ENCODE measurements at places on chromosomes 6 and 20. TPM values are rescaled to one million over a fixed set of nuclear protein-coding genes. Genes with fewer than 3 reads are reported as not detected.

Gene BTN1A1
- total RNA-seq = under 0.01 TPM

Gene TFAP2D
- total RNA-seq = not detected

Gene DEFB132
- not detected for total RNA-seq

Gene XKR7
- under 0.01 TPM for total RNA-seq

Gene TREML2
- not detected for total RNA-seq

Gene QKI
- 127 TPM for total RNA-seq

Gene CLPSL1
- total RNA-seq = not detected

Gene HCK
- not detected for total RNA-seq

Gene TAAR8
- not detected for total RNA-seq

Gene ZNF341
- total RNA-seq = 1.1 TPM

Gene MYBL2
- total RNA-seq = 20.1 TPM

Gene ANKRD66
- not detected for total RNA-seq

Gene GSTA1
- total RNA-seq = not detected

Gene NMBR
- total RNA-seq = 0.28 TPM

Gene VGLL2
- total RNA-seq = not detected

Gene FRK
- 0.85 TPM for total RNA-seq

Gene SUPT3H
- 8.1 TPM for total RNA-seq

Gene CCNC
- 81.2 TPM for total RNA-seq

Gene SLC16A10
- not detected for total RNA-seq

Gene EPHA7
- 1.3 TPM for total RNA-seq

Gene TENT5A
- total RNA-seq = 45.7 TPM

Gene KIFC1
- 52.1 TPM for total RNA-seq

Gene TMEM244
- total RNA-seq = not detected

Gene HS3ST5
- total RNA-seq = not detected

Gene FAM83C
- total RNA-seq = under 0.01 TPM

Gene NHLRC1
- total RNA-seq = 2.1 TPM

Gene RBM24
- 5.6 TPM for total RNA-seq

Gene SMLR1
- total RNA-seq = 0.19 TPM

Gene ZNF512B
- 5.1 TPM for total RNA-seq

Gene NRSN1
- not detected for total RNA-seq

Gene TTLL9
- total RNA-seq = not detected

Gene MEP1A
- total RNA-seq = not detected

Gene ENPP5
- 5.6 TPM for total RNA-seq

Gene KCNK16
- total RNA-seq = not detected

Gene SNAP91
- not detected for total RNA-seq

Gene SNAI1
- total RNA-seq = 0.56 TPM

Gene HLA-F
- 3.8 TPM for total RNA-seq

Gene FKBP1C
- 0.38 TPM for total RNA-seq

Gene TOX2
- 1.4 TPM for total RNA-seq
